Activated CD4-positive, alpha-beta memory T cell treated with anti-CD3 and anti-CD28 coated beads for 36 hours (primary cell): ENCODE measurements at places on chromosomes 1 and 21. TPM values are rescaled to one million over a fixed set of nuclear protein-coding genes. Genes with fewer than 3 reads are reported as not detected.

DNA sequence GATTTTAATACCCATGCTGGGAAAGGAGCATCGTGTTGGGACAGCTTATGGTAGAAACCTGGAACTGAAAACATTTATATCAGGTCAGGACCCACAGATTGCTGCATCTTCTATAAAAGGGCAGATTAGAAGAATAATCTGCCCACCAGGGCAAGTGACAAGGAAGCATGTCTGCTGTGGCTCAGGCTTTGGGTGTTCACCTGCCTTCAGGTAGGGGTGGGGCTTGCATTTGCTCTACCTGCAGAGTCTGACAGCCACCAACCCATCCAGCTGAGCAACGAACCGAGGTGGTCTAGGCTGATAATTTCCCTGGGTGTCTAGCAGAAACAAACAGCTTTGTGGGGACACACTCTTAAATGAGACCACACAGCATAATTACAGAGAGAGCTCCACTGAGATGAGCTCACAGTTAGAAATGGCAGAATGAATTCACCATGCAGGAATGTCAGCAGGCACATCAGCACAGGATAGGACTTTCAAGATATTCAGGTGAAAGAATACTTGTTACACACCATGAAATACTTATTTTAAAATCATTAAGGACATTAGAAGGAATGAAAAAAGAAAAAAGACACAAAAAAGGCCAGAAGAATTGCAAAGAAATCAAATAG lies 36.1 kb upstream of the B3GALT5 start:
- H3K27ac ChIP-seq: no peak overlapping the region
- H3K27me3 ChIP-seq: peaks cover 16% of the 10 kb centered on the region
- H3K4me3 ChIP-seq: no peak overlapping the region
- H3K36me3 ChIP-seq: no peaks in the 10 kb centered on the region
- no peaks in the 10 kb centered on the region for H3K4me1 ChIP-seq
- no peak for DNase-seq

DNA sequence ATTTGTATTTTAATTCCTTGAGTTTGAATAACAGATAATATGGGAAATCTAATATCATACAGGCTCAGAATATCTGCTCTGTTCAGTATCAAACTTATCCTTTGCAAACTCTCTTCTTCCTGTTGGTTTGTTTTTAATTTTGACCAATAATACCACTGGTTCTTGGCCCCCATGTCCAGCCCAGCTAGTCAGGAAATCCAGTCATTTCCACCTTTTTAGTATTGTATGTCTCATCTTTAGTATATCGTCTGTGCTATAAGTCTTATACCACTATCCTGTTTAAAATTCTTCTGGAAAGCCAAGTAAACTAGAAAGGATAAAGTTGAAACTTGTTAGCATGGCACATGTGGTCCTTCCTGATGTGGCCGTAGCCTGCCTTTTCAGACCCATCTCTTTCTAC lies 10.7 kb downstream of the SCCPDH start:
- H3K36me3 ChIP-seq: peaks cover 46% of the 10 kb centered on the region
- H3K4me3 ChIP-seq: no peak overlapping the region
- no peak for DNase-seq

- no peak overlapping the region for H3K27ac ChIP-seq
- no peak for DNase-seq
- no peaks in the 10 kb centered on the region for H3K27me3 ChIP-seq
Observed at GRCh38 chr1:102103646-102104045, 106.9 kb upstream of the OLFM3 start.

The UQCRHL gene
- 2.5 TPM for total RNA-seq

DNA sequence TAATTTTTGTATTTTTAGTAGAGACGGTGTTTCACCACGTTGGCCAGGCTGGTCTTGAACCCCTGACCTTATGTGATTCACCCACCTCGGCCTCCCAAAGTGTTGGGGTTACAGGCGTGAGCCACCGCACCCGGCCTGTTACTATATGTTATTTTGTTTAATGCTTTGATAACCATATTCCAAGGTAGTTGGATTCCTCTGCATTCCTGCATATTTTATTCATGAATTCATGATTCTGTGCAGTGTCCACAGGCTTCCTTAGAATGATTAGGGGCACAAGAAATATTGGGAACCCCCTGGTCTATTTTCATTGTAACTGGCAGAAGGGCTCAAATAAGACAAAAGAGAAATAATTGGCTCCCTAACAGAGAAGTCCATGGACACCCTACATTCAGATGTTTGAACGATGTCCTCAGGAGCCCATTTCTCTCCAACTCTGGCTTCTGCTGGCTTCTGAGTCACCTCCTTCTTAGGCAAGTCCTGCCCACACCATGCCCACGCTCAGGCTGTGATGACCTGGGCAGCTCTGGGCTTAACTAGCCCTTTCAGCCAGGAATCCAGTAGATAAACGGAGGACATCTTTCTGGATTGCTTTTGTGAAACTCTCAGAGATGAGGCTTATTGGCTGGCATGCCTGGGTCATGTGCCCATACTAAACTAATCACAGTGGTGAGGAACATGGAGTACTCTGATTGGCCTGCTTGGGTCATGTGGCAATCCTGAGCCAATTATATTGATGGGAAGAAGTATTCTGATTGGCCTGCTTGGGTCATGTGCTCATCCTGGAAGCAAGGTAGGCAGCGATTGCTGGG lies 32.6 kb downstream of the TNFRSF8 start:
- H3K4me3 ChIP-seq: no peak overlapping the region
- no peaks in the 10 kb centered on the region for H3K27me3 ChIP-seq
- H3K4me1 ChIP-seq: peaks cover 9% of the 10 kb centered on the region
- H3K36me3 ChIP-seq: peaks cover 23% of the 10 kb centered on the region
- no peak for DNase-seq

DNA sequence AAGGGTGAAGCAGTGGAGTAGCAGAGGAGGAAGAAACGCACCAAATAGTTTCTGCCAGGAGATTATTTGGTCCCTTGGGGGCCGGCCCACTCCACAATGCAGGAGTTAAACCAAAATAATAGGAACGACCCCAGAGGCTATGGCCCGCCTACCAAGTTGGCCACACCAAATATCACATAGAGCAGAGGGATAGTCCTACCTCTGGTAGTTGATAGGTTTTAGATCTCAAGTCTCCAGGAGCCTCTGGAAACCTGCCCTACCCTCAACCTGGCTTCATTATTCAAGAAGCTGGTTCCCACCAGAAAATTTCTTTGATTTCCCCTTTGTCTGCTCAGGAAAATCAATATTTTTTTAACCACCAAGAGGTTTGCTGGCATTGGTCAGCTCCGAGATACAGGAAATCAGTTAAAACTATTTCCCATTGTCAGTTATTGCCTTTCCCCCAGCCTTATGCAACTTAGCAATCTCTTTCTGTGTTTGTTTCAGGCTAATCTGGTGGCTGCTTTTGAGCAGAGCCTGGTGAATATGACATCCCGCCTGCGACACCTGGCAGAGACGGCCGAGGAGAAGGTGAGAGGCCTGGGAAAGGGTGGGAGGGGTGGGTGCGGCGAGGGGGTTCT lies 35.5 kb upstream of the IPO9 start:
- H3K27ac ChIP-seq: no peak overlapping the region
- H3K4me1 ChIP-seq: no peaks in the 10 kb centered on the region
- DNase-seq: no peak
- no peak overlapping the region for H3K4me3 ChIP-seq

The C1orf210 gene
- not detected for total RNA-seq
